ENCODE measurements at places on chromosomes 1 and 21.

DNA sequence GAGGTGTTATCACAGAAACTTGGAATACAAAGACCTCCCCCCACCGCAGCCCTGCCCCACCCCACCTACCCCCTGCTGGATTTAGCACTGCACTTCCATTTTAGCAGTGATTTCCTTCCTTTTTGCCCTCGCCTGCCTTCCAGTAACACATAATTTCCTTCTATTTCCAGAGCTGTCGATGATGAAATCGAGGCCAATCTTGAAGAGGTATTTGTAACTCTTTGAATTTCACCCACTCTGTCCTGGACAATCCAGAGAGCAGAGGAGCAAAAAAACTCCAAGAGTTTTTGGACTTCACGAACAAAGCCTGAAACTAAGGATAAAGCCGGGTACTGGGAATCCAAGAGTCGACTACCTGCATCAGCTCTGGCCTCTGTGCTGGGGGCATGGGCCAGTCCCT is 49.1 kb downstream of the CAPN2 start:
- DNase-seq: no peak

DNA sequence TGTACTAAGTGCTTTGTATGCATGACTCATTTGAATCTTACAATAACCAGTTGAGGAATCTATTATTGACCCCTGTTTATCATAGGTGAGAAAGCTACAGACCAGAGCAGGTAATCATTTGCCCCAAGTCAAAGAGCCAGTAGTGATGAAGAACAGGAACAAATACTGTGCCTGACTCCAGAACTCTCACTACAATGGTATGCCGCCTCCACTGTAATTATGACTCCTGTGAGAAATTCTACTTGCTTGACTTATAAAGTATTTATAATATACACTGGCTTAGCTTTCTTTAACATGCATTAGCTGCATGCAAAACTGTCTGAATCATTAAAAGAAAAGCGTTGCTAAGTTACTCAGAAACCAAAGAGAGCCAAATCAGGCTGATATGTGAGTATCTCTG is 92.6 kb downstream of the ZNF281 start:
- no peak for DNase-seq

DNA sequence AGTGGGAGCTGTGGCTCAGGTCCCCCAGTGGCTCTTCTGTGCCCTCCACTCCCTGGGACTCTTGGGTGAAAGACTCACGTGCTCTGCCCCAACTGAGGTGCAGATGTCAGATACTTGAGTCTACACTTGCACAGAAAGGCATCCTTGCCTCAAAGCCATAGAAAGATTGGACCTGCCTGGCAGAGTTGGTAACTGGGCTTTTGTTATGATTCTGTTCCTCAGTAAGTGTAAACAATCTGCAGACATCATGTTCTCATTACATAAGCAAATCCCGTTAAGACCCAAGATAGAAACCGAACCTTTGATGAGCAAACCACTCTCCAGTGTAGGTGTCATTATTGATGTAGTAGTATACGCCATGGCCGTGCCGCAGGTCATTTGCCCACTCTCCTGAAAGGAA is 10.0 kb downstream of the RSPH1 start:
- DNase-seq: no peak

DNA sequence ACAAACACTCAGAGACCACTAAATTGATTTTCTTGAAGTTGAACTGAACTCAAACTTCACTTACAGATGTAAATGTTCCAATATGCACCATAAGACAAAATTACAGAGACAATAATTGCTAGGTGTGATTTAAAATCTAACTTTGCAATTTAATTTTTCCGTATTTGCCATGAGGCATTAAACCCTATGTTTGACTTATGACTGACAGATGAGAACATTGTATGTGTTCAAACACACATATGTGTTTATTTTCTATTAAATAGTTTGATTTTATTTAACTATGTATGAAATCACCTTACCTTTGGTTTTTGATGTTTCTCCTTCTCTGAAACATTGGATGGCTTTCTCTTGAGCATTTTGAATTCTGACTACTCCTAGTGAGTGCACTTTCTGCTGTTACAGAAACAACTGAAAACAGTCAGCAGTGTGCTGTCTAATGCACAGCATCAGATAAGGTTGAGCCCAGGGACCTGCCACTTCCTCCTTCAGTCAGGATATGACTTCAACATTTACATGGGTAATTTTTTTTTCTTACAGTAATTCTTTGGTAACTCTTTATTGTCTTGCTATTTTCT is at the start of gene SAMSN1:
Gene SAMSN1, minus strand, starts transcription at position 410 of the 575 bp plus-strand sequence. Its CDS starts 54 bp downstream, at position 356.
- DNase-seq: no peak

DNA sequence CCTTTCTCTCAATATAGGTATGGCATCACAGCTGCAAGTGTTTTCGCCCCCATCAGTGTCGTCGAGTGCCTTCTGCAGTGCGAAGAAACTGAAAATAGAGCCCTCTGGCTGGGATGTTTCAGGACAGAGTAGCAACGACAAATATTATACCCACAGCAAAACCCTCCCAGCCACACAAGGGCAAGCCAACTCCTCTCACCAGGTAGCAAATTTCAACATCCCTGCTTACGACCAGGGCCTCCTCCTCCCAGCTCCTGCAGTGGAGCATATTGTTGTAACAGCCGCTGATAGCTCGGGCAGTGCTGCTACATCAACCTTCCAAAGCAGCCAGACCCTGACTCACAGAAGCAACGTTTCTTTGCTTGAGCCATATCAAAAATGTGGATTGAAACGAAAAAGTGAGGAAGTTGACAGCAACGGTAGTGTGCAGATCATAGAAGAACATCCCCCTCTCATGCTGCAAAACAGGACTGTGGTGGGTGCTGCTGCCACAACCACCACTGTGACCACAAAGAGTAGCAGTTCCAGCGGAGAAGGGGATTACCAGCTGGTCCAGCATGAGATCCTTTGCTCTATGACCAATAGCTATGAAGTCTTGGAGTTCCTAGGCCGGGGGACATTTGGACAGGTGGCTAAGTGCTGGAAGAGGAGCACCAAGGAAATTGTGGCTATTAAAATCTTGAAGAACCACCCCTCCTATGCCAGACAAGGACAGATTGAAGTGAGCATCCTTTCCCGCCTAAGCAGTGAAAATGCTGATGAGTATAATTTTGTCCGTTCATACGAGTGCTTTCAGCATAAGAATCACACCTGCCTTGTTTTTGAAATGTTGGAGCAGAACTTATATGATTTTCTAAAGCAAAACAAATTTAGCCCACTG is 11.5 kb downstream of the HIPK1 start:
- no peak for DNase-seq

GRCh38 chr1:66262208-66262963 is 271.6 kb upstream of the SGIP1 start:
- no peak for DNase-seq

GRCh38 chr1:147496571-147497210 is 44.6 kb upstream of the BCL9 start:
- DNase-seq: no peak
